ENCODE measurements at places on chromosomes 4 and X.

GRCh38 chrX:19194285-19195242 lies 72.3 kb upstream of the ADGRG2 start:
- DNase-seq, result no peak

- no peak for DNase-seq
Observed at GRCh38 chr4:185991770-185992169, 77.2 kb upstream of the TLR3 start.

GRCh38 chrX:107493141-107493540 lies 43.7 kb downstream of the FRMPD3 start:
- no peak for DNase-seq

- DNase-seq, result no peak
Observed at GRCh38 chr4:15163284-15163645, 161.0 kb downstream of the CPEB2 start.

- no peak for DNase-seq
Observed at GRCh38 chrX:136106920-136107528, 40.3 kb upstream of the FHL1 start.

- no peak for DNase-seq
Observed at GRCh38 chr4:83875437-83875836, 339.5 kb downstream of the GPAT3 start.

GRCh38 chr4:152815078-152815477 lies 35.3 kb downstream of the ARFIP1 start:
- DNase-seq, result no peak

- peak; percentile 7 for DNase-seq
Observed at GRCh38 chr4:141081921-141082395, 51.3 kb downstream of the RNF150 start.

GRCh38 chr4:27011401-27011800 lies 150.8 kb downstream of the STIM2 start:
- no peak for DNase-seq

GRCh38 chr4:7334521-7335275 lies 100.0 kb downstream of the PSAPL1 start:
- DNase-seq, result no peak
